ENCODE measurements at places on chromosomes 1 and 21.

GRCh38 chr1:33814166-33814565, 49.7 kb upstream of the HMGB4 start:
- DNase-seq = no peak

- DNase-seq = no peak
Observed at GRCh38 chr1:192945390-192946130, 113.6 kb downstream of the UCHL5 start.

- no peak for DNase-seq
Observed at GRCh38 chr1:197213193-197213592, 54.9 kb upstream of the CRB1 start.

GRCh38 chr1:209860293-209860881, 32.6 kb downstream of the UTP25 start:
- DNase-seq = peak; percentile 45

- no peak for DNase-seq
Observed at GRCh38 chr21:41927727-41928409, 25.9 kb downstream of the C2CD2 start.

GRCh38 chr1:173758980-173759379, 44.2 kb downstream of the KLHL20 start:
- no peak for DNase-seq

- no peak for DNase-seq
Observed at GRCh38 chr1:184388971-184389370, 2.1 kb downstream of the C1orf21 start.

- DNase-seq = no peak
Observed at GRCh38 chr1:81836007-81836626, 35.4 kb downstream of the ADGRL2 start.

DNA sequence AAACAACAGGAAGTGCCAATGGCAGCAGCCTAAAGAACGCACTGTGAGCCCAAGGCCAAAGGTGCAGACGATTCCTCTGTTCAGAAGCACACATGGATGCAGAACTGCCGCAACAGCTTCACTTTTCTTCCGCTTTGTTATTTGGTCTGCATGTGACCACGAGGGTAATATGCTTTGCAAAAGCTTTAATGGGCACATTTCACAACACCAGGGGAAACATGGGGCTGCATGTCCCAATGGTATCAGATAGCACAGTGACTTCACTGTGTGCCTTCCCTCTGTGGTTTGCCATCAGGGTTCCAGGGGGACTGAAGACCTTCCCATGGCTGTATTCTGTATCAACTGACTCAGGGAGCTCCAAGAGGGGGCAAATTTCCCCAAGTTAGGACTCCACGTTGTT, 28.3 kb downstream of the THAP3 start:
- DNase-seq = no peak

DNA sequence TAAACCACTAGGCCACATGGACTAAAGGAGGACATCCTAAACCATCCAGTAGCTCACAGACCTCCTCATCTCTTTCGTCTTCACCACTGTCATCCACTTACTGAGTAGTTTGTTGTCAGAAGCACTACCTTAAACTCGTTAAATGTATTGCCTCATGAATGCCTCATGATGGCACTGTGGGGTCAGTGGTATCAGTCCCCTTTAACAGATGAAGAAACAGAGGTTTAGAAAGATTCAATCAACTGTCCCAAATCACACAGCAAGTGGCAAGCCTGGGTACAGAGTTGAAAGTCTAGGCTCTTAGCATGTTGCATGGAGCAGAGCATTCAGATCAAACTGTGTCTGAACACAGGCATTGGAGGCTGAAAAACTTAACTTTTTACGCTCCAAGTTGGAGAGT, 183.6 kb upstream of the KIAA0040 start:
- DNase-seq = no peak

DNA sequence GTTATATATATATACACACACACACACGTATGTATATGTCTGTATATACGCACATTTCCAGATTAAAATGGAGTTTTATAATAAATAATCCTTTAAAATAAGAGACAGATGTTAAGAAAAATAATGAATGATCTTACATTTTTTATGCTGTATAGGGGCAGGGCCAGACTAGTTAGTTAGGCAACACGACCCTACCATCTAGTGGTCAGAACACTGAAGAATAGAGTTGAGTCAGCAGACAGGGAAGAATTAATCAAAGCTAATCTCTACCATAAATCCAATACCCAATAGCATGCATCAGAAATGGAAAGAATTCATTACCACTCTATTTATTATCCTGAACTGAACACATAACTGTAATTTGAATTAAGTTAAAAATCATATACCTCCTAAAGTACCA, 156.7 kb downstream of the BRINP3 start:
- DNase-seq = no peak

DNA sequence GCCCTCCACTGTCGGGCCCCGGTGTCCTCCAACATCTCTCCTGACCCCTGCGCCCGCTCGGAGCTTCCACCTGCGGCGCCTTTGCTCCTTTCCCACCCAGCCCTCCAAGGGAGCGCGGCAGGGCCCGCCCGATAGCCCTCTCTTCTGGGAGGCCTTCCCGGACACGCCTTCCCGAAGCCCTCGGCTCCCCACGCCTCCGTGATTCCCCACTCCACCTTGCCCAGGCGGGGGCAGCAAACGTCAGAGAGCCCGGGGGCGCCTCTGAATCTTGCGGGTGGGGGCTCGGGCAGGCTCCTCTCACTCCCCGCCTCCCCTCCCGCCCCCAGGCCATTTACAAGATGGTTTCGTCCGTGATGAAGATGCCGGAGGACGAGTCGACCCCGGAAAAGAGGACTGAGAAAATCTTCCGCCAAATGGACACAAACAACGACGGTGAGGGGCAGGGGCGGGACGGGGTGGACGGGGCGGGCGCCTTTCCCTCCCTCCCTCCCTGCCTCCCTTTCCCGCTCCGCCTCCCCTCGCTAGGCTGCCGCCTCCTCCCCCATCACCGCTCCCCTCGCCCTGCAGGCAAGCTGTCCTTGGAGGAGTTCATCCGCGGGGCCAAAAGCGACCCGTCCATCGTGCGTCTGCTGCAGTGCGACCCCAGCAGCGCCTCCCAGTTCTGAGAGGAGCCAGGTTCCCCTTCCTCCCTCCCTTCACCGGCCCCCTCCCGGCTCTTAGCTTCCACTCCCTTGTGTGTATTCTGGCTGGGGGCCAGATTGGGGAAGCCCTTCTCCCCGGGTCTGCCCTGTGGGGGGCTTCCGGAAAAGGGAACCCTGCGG, 7.1 kb downstream of the HPCA start:
- DNase-seq = no peak

DNA sequence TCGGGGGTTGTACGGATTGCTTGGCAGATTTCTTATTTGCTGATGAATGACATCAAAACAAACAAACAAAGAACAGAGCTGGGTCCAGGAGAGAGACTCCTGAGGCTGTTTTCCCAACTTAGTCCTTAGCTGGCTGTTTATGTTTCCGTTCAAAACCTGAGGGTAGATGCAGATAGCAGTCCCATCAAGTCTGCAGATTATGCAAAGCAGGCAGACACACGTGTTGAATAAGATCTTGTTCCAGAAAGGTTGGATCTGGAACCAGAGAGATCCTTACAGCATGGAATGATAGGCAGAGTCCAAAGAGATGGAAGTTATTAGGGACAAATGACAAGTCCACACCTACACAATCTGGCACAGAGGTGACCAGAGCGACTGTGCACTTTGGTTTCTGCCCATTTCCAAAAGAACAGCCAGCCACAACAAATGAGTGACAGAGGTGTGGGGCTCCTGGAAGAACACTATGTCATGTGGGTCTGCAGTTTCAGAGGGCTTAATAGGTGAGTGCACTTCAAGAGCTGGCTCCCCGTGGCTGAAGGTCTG, 65.5 kb downstream of the MAN1C1 start:
- no peak for DNase-seq

- DNase-seq = no peak
Observed at GRCh38 chr1:180937624-180938225, 25.0 kb downstream of the KIAA1614 start.

DNA sequence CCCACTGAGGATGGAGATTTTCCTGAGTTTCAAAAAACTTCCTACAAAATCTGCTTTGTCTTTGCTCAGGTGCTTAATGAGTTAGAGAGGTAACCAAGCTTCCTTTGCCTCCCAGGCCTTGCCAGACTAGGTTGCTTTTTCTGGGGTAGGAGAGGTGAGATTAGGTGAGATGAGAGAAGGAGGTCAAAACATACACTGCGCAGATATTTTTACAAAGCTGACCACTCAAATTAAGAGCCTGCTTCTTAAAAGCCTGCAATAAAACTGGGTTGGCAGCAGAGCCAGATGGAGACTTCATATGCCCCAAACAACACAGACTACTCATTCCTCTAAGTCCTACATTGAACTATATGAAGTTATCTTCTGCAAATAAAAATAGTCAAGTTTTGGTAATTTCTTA, 352.5 kb downstream of the NUF2 start:
- no peak for DNase-seq

DNA sequence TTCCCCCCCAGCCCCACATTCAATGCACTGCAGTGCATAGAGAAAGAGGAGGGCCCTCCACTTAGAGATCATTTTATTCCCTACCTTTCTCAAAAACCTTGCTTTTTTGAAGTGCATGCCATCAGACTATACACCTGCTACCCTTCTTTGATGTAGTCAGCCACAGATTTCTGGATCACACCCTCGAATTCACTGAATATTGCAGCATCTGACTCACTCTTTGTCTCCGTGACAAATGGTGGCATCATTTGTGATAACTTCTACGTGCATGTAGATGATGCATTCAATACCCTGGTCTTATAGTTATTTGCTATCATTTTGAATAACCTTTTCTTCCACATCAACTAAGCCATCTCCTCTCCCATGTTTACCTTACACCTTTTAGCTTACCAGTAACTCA, 310.3 kb upstream of the SGIP1 start:
- no peak for DNase-seq

DNA sequence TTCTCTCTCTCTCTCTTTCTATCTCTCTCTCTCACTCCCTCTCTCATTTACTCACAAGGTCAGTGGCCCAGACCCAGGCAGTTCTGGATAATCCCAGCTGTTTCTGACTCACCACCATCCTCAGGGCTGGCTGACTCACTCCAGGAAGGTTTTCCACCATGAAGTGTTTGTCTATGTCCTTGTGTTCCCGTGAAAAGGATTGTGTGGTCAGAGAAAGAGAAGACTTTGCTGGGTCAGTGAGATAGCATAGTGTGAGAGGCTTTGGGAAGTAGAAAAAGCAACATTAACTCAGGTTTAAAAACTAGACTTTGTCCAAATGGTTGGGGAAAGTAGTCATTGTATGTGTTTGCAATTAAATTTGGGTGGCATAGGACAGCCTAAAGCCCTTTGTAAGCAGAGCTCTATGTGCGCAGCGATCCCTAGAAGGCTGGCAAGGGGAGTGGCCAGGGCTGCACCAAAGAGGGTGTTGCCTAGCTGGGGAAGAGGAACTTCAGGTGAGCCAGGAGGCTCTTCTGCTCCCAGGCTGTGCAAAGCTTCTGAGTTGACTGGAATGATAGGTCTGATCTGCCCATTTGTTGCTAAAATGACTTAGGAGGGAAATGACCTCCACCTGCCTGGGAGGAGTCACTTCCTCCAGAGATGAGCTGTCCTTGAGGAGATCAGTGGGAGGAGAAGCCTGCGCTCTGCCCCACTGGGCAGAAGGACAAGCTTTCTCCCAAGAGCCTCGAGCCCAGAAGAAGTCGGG, 4.9 kb upstream of the CAPN2 start:
- DNase-seq = no peak

GRCh38 chr1:1630965-1631781, 800 bp upstream of the MMP23B start:
- no peak for DNase-seq

- peak; percentile 12 for DNase-seq
Observed at GRCh38 chr1:111476761-111477309, 3.1 kb downstream of the C1orf162 start.

GRCh38 chr1:67817319-67817718, 15.9 kb downstream of the GNG12 start:
- no peak for DNase-seq

DNA sequence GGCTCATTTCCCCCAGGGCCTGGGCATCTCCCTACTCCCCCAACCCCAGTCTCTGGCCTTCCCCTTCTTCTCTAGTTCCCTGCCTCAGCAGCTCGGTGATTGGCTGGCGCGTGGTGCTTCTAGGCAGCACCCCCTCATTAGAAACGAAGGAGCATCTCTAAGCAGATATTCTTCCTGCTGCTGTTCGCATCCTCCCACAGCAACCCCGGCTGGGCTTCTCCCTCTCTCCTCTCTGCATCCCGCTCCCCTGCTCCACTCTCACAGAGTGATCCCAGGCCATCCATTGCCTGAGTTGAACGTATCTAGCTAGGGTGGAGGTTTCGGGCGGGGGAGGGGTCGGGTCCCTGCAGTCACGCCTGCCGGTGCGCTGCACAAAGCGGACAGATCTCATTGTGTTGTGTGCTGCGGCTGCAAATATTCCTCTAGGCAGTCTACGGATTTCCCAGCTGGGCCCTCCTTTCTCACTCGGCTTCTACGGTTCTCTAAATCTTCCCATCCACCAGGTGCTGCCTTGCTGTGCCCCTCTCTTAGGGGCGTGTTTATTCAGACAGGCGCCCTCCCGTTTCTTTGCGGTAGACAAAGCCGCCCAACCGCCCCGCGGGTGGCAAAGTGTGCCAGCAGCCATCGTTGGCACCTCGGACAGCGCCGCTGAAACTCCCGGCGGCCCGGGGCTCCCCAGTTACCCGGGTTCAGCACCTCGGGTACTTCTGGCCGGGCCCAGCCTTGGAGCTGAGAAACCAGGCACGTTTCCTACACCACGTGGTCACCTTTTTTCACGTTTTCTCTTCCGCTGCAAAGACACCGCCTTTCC, 2.2 kb downstream of the CACNA1E start:
- no peak for DNase-seq

GRCh38 chr1:86582161-86582560, 35.3 kb downstream of the CLCA4 start:
- DNase-seq = no peak

GRCh38 chr1:102833151-102833550, 275.2 kb downstream of the COL11A1 start:
- DNase-seq = no peak

DNA sequence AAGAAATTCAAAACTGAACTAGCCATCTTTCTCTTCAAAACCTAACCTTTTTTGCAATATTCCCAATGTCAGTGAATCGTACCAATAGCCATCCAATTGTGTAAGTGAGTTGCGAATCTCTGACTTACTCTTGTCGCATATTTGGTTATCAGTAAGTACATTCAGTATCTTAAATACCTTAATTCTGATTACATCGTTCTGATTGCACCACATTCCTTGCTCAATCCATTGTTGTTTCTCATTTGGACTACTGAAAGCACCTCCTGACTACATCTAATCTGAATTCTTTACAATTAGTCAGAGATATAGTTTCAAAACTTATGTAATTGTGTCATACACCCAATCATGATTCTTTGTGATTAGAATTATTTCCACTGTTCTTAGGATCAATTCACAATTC, 16.8 kb upstream of the BRINP3 start:
- no peak for DNase-seq

GRCh38 chr1:48817505-48818114, 40.9 kb upstream of the BEND5 start:
- DNase-seq = no peak

GRCh38 chr1:59506952-59507351, 210.1 kb downstream of the FGGY start:
- no peak for DNase-seq

DNA sequence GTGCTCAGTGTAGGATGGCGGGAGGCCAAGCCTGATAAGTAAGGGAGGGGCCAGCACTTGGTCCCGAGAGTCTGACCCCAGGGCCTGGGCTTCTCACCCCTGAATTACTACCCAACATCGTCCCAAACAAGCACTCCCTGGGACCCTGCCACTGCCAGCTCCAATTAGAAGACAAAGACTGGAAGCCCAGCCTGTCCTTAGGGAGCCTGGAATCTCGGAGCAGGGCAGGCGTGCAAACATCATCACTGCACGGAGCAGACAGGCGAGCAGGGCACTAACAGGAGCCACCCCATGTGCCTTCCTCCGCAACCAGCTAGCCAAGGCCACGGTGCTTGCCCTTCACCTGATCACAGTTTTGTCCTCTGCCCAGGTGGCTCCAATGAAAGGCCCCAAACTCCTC, 23.2 kb downstream of the KCNAB2 start:
- no peak for DNase-seq

Measured in effector memory CD4-positive, alpha-beta T cell (primary cell).